NCI-H1694 (cell line): ENCODE measurements at places on chromosomes 3 and 15.

GRCh38 chr3:39065197-39065596 is 13.4 kb downstream of the WDR48 start:
- DNase-seq = no peak

GRCh38 chr3:53167418-53168174 is 6.6 kb downstream of the PRKCD start:
- DNase-seq = no peak

DNA sequence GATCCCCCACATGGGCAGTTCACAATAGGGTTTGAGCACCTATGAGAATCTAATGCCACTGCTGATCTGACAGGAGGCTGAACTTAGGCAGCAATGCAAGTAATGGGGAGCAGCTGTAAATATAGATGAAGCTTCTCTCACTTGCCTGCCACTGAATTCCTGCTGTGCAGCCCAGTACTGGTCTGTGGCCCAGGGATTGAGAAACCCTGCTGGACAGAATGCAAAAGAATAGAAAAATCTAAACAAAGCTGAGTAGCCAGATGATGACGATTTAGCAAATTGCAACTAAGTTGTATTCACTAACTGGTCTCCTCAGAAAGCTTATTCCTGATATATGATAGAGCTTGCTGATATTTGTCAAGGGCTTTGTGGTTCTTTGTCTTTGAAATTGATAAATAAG is 34.3 kb upstream of the APH1B start:
- no peak for DNase-seq

DNA sequence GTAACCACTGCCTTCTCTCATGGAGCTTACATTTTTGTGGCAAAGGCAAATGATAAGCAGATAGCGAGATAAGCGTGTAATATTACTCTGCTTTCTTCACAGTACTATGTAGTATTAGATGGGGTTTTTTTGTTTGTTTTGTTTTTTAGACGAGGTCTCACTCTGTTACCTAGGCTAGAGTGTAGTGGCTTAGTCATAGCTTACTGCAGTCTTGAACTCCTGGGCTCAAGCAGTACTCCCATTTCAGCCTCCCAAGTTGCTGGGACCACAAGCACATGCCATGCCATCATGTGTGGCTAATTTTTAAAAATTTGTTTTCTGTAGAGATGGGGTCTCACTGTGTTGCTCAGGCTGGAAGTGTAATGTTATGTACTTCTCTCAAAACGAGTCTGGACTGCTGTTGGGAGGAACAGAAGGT is 22.9 kb downstream of the MBNL1 start:
- DNase-seq = no peak

GRCh38 chr3:114632757-114633424 is 339.1 kb downstream of the TIGIT start:
- no peak for DNase-seq

GRCh38 chr3:157127831-157128767 is 31.8 kb downstream of the CCNL1 start:
- no peak for DNase-seq

- DNase-seq = no peak
Measured at GRCh38 chr15:35547775-35548364, 1.9 kb upstream of the DPH6 start.

- DNase-seq = no peak
Measured at GRCh38 chr3:170869645-170870593, at the start of gene RPL22L1. Gene RPL22L1, minus strand, starts transcription at chr3:170870195. Its CDS starts 28 bp downstream, at chr3:170870167.

DNA sequence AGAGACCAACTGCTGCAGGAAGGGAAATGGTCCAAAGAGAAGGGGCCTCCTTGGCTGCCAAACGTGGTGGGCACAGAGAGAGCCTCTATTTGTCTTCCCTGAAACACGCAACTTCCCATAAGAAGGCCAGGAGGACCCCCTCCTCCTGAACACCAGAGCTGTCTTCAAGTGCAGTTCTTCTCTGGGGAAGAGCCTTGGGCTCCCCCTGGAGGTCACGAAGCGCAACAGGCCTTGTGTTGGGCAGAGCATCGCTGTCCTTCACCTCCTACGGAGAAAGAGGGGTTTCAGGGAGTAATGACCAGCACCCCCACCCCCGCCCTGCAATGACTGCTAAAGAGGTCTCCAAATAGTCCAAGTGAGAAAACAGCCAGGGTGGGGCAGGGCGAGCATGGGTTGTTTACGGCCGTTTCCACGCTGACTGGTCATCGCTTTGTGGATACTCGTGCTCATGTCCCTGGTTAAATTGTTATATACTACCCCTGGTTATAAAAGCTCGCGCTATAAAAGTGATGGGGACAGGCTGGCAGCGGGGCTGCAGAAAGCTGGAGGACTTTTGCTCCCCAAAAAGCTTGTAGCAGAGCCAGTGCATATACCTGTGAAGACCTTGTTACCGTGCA is 397.5 kb upstream of the ATP10A start:
- DNase-seq = peak; percentile 0

DNA sequence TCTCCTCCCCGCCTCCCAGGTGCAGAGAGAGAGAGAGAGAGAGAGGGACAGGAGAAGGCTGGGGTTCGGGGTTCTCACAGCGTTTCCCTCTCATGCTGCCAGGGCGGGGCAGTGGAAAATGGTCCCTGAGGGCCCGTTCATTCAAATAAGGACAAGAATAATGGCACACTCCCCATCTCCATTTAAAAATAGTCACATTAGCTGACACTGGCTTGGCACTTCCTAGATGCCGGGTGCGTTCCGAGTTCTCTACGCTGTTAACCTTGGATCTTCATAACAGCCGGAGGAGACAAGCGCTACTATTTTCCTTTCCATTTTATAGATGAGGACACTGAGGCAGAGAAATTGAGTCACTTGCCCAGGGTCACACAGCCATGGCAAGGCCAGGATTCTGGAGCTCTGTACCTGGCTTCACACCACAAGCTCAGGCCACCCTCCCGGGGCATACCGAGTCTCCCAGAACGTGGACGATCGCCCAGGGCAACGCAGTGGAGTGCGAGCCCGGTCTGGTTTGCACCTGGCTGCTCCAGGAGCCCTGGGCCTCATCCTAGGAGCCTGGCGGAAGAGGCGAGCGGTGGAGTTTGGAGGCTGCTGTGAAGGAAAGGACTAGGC is 608 bp upstream of the SLC6A6 start:
- DNase-seq = no peak

- no peak for DNase-seq
Measured at GRCh38 chr3:165796701-165797100, 40.5 kb downstream of the BCHE start.

DNA sequence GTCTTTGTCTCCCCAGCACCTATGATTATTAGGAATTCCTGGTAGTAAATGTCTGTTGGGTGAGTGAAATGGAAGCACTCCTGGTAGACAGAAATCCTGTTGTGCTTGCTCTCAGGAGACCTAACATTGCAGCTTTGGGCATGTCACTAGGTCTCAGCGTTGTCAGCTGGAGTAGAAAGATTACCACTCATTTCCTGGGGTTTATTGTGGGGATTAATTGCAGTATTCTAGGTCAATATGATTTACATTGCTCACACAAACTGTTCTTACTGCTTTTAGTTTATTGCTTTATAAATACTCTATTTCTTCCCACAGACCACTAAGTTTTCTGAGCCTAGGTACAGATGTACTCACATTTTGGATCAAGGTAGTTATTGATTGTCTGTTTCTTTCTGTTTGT is 5.1 kb downstream of the TSEN2 start:
- DNase-seq = no peak

DNA sequence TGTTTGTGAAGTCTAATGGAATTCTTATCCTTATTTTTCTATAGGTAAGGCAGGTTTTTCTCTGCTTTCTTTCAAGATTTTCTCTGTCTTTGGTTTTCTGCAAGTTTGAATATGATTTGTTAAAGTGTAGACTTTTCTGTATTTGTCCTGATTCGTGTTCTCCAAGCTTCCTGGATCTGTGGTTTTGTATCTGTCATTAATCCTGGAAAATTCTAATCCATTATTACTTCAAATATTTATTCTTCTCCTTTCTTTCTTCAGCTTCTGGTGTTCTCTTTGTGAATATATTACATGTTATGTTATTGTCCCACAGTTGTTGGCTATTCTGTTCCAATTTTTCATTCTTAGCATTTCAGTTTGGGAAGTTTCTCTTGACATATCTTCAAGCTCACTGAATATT is 76.4 kb downstream of the PDCD6IP start:
- DNase-seq = no peak
